HFF-Myc (cell line): ENCODE measurements at places on chromosomes 1 and 21.

GRCh38 chr1:90204023-90204590 lies 209.2 kb downstream of the ZNF326 start:
- no peak for DNase-seq

GRCh38 chr1:161799792-161800191 lies 33.7 kb downstream of the ATF6 start:
- DNase-seq = no peak

GRCh38 chr1:931380-932172 lies 7.9 kb downstream of the SAMD11 start:
- DNase-seq = no peak

DNA sequence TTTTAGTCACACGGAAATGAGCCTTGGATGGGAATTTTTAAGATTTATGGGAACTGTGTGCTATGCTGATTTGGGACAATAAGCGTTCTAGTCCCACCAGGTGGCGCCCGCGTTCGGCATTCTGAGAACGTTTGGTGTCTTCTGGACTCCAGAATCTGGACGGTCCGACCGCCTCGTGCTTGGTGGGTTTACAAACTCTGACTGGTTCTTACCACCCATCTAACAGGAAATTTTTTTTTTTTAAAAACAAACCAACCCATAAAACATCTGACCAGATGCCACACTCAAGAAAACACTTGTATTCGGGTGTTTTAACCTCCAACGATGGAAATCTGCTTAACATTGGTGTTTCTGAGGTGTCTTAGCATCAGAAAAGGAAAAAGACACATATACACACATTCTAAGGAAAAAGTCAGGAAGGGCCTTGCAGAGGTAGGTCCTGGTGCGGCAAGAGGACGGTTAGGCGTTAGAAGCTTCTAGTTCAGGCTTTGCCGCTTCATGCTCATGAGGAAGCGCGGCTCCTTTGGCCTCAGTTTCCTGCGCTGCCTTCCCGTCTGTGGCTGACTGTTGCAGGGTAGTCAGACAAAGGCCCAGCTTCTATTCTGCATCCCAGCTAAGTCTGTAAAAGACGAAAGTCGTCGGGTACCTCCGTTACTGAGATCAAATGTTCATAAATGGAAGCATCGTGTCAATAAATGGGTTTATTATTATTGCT lies 814 bp upstream of the DYRK3 start:
- DNase-seq = peak; percentile 92

GRCh38 chr1:8879922-8880676 lies 1.6 kb upstream of the ENO1 start:
- DNase-seq = peak; percentile 72

DNA sequence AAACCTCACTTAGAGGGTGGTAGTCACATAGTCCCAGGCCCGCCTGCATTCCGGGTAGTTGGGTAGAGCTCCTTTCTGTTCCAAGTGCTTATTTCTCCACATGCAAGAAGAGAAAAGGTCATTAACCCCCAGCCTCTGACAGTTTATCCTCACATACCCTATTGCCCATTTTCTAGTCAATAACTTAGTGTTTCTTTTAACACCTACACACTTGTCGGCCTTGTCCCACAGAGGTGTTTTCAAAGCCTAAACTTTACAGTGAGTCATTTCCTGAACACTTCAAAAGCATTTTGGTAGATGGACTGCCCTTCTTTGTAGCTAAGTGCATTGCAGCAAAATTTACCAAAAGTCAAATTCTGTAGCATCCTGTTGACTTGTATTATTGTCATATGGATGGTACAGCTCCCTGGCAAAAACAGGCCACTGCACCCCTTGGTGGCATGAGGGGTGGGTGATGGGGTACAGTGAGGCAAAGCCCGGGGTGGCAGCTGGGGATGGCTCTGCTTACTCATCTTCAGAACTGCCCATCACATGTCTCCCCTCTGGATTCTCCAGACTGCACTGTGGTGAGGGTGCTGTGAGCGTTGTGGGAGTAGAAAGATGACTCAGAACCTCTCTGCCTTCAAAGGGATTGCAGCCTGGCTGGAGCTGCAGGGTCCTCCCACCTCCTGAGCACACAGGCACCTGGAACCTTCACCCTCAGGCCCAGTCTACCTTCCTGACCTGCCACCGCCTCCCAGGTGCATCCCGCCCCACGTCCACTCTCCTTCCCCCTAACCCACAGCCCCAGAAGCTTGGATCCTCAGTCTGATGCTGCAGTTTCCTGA lies 45.8 kb upstream of the DMRTB1 start:
- no peak for DNase-seq
